ENCODE measurements at places on chromosomes 16 and 17. TPM values are rescaled to one million over a fixed set of nuclear protein-coding genes. Genes with fewer than 3 reads are reported as not detected.

MYH3 gene
- 1.3 TPM for polyA plus RNA-seq

SOX8 gene
- polyA plus RNA-seq = 0.04 TPM

KRTAP4-9 gene
- polyA plus RNA-seq = not detected

MT1M gene
- 0.94 TPM for polyA plus RNA-seq

TSPOAP1 gene
- 5.6 TPM for polyA plus RNA-seq

COIL gene
- 2.8 TPM for polyA plus RNA-seq

KCNG4 gene
- not detected for polyA plus RNA-seq

CCL17 gene
- not detected for polyA plus RNA-seq

DHRS11 gene
- polyA plus RNA-seq = 8.5 TPM

SLC6A2 gene
- polyA plus RNA-seq = not detected

KRT33B gene
- polyA plus RNA-seq = 1.2 TPM

C16orf92 gene
- not detected for polyA plus RNA-seq

PIK3R5 gene
- polyA plus RNA-seq = not detected

GALK1 gene
- 19.9 TPM for polyA plus RNA-seq

UTS2R gene
- not detected for polyA plus RNA-seq

RNF112 gene
- polyA plus RNA-seq = 0.60 TPM

GPRC5B gene
- 0.33 TPM for polyA plus RNA-seq

ZNF624 gene
- 0.90 TPM for polyA plus RNA-seq

CDH8 gene
- polyA plus RNA-seq = 0.13 TPM

ARHGAP44 gene
- polyA plus RNA-seq = 0.43 TPM

ETV4 gene
- polyA plus RNA-seq = 4.2 TPM

ABCA6 gene
- polyA plus RNA-seq = 0.22 TPM

KRT39 gene
- not detected for polyA plus RNA-seq

ARSG gene
- 3.6 TPM for polyA plus RNA-seq

PRR15L gene
- not detected for polyA plus RNA-seq

ITGAD gene
- polyA plus RNA-seq = not detected

SGCA gene
- 0.09 TPM for polyA plus RNA-seq

ZFHX3 gene
- 2.8 TPM for polyA plus RNA-seq

ADAM11 gene
- 0.31 TPM for polyA plus RNA-seq

CBX2 gene
- polyA plus RNA-seq = 1.5 TPM

SLC39A11 gene
- polyA plus RNA-seq = 17.6 TPM

FA2H gene
- not detected for polyA plus RNA-seq

KRT222 gene
- not detected for polyA plus RNA-seq

PABPN1L gene
- polyA plus RNA-seq = not detected

Data from BJ (cell line).